ENCODE measurements at places on chromosomes 3 and 15.

DNA sequence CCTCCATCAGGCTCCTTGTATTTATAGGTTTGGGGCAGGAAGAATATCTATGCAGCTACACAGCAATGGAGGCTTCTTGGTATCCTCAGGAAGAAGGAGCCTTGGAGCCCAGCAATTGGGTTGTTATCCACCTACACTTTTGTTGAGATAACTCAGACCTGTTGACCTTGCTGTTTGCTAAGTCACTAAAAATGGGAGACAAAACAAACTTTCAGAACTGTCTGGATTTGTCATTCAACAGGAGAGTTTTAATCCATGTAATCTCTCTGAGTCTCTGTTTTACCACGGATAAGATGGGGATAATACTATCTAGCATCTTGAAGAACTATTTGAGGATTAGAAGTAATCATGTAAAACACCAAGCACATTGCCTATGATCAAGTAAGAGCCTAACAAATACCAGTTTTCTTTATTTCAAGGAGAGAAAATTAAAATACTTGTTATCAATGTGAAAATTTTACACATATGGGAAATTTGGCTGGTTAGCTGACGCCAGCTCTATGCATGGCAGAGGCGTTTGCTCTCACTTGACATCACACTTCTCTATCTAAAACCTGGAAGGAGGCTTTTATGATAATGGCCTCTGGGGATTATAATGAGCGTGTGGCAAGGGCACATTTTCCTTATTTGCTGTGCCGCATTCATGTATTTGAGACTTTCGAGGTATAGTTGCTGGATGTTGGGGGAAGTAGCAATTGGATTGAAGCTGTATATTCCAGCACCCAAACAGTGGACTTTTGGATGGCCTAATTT lies 215.6 kb downstream of the PDCD6IP start:
- DNase-seq: no peak
- H3K27ac ChIP-seq: no peak overlapping the region
- H3K27me3 ChIP-seq: no peaks in the 10 kb centered on the region
- no peak overlapping the region for H3K4me3 ChIP-seq
- no peaks in the 10 kb centered on the region for H3K4me1 ChIP-seq
- H3K36me3 ChIP-seq: no peaks in the 10 kb centered on the region

- peak; percentile 63 for DNase-seq
- H3K36me3 ChIP-seq: no peaks in the 10 kb centered on the region
- H3K27ac ChIP-seq: peak overlapping the region; percentile 71
- peak overlapping the region; percentile 28 for H3K4me3 ChIP-seq
These were observed 46.9 kb downstream of the ARHGEF3 start for GRCh38 chr3:56754741-56755417.

GRCh38 chr3:187737006-187737367 lies 8.3 kb downstream of the BCL6 start:
- H3K27me3 ChIP-seq: no peaks in the 10 kb centered on the region
- DNase-seq: no peak
- H3K27ac ChIP-seq: peak overlapping the region; percentile 89
- peaks cover 9% of the 10 kb centered on the region for H3K4me1 ChIP-seq
- H3K36me3 ChIP-seq: no peaks in the 10 kb centered on the region

- no peaks in the 10 kb centered on the region for H3K4me1 ChIP-seq
- no peaks in the 10 kb centered on the region for H3K27me3 ChIP-seq
- H3K27ac ChIP-seq: no peak overlapping the region
- H3K36me3 ChIP-seq: peaks cover 26% of the 10 kb centered on the region
- H3K4me3 ChIP-seq: no peak overlapping the region
These were observed 24.9 kb downstream of the ATG7 start for GRCh38 chr3:11297126-11297525.

- H3K36me3 ChIP-seq: no peaks in the 10 kb centered on the region
- no peak for DNase-seq
- no peak overlapping the region for H3K4me3 ChIP-seq
- H3K27me3 ChIP-seq: no peaks in the 10 kb centered on the region
These were observed 48.4 kb downstream of the DTWD1 start for GRCh38 chr15:49669288-49669687.

DNA sequence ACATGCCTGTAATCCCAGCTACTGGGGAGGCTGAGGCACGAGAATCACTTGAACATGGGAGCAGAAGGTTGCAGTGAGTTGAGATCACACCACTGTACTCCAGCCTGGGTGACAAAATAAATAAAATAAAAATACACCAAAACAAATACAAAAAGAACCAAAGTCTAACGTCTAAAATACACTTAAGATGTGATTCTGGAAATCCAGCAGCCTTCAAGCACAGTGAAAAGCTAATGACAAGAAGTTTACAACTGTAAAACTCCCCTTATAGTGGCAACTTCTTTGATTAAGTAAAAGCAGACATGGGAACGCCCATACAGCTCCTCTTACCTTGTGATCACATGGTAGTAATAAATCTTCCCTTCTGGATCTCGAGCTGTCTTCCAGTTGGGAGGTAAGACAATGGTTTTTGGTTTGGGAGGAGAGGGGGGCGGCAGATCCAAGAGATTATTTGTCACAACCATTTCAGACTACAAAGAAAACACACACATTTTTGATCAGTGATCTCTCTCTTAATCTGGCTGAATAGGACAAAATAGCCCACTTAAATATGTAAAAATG lies 62.8 kb downstream of the NBEAL2 start:
- no peaks in the 10 kb centered on the region for H3K27me3 ChIP-seq
- H3K4me1 ChIP-seq: no peaks in the 10 kb centered on the region
- H3K27ac ChIP-seq: no peak overlapping the region
- no peak for DNase-seq
- no peak overlapping the region for H3K4me3 ChIP-seq

DNA sequence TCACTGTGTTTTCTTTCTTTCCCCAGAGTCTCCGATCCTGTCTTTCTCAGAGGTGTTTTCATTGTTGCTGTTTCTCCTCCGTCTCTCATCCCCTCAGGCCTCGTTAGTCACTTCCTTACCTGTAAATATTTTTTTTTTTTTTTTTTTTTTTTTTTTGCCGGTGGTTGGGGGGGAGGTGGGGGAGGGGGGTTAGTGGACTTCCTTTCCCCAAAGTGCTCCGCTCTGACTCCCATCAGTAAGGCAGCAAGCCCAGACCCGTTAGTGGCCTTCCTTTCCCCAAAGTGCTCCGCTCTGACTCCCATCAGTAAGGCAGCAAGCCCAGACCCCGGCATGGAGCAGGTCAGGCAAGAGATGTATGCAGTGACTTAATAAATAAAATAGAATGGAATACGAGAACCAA lies 97.1 kb upstream of the TNFAIP8L3 start:
- H3K4me3 ChIP-seq: no peak overlapping the region
- no peaks in the 10 kb centered on the region for H3K27me3 ChIP-seq
- DNase-seq: no peak

- no peak overlapping the region for H3K4me3 ChIP-seq
- no peaks in the 10 kb centered on the region for H3K36me3 ChIP-seq
- no peak for DNase-seq
- no peaks in the 10 kb centered on the region for H3K27me3 ChIP-seq
- H3K27ac ChIP-seq: no peak overlapping the region
These were observed 132.5 kb downstream of the SOX2 start for GRCh38 chr3:181844211-181844610.
